Stimulated activated CD4-positive, alpha-beta T cell treated with anti-CD3 and anti-CD28 coated beads, Interleukin-12 subunit alpha, Interleukin-12 subunit beta, amount 100 ng/mL, for 48 hours (primary cell): ENCODE measurements at places on chromosomes 13 and 19.

- no peak for DNase-seq
Observed at GRCh38 chr19:4487572-4487971, 15.5 kb downstream of the HDGFL2 start.

DNA sequence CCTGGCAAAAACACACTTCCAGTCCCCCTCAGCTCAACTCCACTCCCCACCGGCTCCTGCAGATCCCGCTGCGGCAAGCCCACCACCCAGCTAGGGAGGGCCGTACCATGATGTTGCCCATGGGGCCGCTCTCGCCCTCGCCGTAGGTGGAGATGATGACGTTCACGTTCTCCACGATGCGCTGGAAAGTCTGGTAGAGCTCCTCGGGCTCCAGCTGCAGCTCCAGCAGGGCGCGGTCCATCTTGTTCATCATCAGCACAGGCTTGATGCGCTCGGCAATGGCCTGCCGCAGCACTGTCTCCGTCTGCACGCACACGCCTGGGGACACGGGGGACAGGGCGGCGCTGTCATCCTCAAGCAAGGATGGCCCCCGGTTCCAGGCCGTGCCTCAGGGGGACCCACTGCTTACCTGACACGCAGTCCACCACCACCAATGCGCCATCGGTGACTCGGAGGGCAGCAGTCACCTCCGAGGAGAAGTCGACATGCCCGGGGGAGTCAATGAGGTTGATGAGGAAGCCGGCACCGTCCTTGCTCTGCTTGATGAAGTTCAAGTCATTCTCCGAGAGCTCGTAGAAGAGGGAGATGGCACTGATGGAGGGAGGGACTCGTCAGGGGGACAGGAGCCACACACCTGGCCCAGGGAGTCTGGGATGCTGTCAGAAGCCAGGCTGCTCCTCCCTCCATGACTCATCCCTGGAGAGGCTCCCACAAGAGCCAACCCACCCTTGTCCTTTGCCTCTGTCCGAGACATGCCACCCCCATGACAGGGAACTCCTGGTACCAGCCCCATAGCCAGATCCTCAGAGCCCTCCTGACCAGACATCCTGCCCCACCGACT lies 2.3 kb downstream of the EEF2 start:
- DNase-seq = no peak

DNA sequence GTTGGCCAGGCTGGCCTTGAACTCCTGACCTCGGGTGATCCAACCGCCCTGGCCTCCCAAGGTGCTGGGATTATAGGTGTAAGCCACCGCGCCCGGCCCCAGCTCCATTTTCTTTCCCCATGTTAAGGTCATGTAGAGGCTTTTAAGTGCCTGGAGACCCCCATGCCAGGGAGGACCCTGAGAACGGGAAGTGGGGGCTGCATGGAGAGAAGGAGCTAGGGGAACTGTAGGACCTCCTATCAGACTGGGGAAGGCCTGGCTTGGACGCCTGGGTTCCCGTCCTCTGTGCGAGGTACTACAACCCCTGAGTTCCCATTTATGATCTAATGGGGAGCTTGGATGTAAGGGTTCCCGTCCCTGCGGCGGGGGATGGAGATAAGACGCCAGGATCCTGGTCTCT lies 714 bp upstream of the NPAS1 start:
- DNase-seq = no peak

DNA sequence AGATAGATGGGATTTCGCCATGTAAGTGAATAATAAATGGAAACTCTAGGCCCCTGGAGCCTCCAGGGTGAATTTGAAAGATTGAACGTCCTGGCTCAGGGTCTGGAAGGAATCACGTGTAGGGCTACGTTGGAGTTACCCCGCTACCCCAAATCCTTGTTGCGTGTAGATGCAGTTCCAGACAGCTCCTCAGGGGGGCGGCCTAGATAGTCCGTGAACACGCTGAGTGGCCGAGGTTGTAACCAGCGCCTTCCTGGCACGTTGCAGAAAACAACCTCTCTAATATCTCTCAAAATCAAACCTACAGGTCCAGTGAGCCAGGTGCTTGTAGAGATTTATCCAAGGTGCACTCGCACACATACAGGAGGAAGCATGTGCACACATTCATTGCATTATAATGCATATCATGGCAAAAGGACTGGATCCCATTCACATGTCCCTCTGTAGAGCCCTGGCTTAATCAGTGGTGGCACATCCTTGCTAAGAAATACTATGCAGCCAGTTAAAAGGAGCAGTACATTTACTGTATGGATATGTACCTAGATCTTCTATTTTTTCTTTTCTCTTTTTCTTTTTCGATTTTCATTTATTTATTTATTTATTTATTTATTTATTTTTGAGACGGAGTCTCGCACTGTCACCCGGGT lies 2.5 kb upstream of the KEAP1 start:
- DNase-seq = peak; percentile 69

DNA sequence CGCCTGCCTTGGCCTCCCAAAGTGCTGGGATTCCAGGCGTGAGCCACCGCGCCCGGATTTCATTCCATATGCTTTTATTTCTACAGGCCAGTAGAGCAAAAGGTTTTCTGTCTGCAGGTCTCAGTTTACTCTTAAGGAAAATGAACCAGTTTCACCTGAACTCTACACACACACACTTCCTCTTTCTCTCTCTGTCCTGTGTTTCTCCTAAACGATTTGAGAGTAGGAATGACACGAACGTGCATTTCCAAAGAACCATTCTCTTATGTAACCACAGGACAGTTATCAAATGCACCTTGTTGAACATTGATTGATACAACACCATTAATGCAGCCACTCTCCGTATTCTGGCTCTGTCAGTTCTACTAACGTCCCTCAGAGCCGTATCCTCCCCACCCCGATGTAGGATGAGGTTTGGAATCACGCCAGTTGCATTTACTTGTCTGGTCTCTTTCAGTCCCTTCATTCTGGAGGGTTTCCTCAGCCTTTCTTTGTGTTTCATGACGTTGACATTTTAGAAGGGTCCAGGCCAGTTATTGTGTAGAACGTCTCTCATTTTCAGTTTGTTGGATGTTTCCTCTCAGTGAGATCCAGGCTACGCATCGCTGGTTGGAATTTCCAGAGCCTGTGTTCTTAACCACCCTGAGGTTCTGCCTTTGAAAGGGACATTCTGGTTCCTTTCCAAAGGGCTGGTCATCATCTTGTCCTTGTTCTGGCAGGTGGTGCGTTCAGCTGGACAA lies 36.0 kb downstream of the BICRA start:
- no peak for DNase-seq

DNA sequence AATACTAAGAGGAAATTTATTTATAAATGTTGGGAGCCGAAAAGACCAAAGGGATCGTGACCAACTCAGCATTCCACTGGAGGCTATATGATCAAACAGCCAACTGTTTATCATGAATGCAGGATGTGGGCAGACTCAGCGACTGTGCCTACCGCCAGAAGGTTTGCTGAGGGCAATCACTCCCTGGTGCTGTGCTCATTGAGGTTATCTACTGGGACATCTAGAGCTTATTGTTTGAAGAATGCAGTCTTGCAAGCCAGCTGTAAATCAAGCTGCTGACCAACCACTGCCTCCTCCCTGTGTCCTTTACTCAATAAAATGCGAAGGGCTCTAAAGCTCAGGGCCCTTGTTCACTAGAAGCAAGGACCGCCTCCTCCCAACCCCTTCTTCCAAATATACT lies 8.5 kb upstream of the XPO4 start:
- no peak for DNase-seq

- no peak for DNase-seq
Observed at GRCh38 chr13:35886332-35887114, 244.7 kb downstream of the DCLK1 start.

DNA sequence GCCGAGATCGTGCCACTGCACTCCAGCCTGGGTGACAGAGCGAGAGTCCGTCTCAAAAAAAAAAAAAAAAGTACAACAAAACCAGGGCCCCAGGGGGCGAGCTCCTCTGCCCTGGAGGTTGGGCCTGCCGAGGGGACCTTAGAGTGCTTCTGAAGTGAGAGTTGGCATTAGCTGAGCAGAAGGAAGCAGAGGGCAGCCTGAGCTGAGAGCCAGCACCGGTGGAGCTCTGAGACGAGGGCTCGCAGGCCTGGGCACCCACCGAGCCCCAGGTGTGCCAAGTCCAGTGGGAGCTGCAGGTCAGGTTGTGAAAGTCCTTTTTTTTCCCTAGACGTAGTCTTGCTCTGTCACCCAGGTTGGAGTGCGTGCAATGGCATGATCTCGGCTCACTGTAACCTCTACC lies 46.0 kb downstream of the KDM4B start:
- no peak for DNase-seq

DNA sequence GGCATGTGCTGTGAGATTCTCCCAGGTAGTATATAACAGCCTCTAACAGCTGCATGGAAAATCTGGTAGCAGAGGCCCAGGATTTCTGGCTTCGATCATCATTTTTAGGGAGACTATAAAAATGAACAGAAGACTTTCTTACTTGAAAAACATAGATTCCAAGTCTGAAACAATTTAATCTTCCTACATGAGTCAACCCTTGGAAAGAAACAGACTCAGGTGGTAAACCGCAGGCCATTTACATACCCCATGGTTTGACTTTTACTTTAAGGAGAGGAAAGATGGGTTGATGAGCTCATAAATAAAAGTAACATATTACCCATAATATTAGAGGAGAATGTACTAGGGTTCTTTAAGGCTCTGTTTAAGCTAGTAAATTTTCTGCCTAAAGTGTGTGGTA lies 121.6 kb downstream of the CYSLTR2 start:
- no peak for DNase-seq

GRCh38 chr19:16262618-16263017 lies 62.0 kb upstream of the KLF2 start:
- no peak for DNase-seq

GRCh38 chr13:20402881-20403280 lies 122.8 kb downstream of the CRYL1 start:
- no peak for DNase-seq

DNA sequence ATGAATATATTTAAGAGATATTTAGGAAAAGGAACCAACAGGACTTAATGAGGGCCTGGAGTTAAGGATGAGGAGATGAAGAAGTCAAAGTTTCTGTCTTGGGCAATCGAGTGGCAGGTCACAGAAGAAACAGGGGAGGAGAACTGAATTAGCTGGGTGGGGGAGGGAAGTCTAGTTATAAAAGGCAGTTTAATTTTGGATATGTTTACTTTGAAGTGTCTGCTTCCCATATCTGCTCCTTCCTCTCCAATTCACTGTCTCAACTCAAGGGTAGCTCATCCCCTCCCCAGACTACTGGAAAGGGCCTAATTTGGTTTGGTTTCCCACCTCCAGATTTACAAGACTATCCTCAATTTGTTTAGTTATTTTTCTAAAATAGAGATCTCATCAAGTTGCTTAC lies 195.9 kb downstream of the VWA8 start:
- DNase-seq = no peak

DNA sequence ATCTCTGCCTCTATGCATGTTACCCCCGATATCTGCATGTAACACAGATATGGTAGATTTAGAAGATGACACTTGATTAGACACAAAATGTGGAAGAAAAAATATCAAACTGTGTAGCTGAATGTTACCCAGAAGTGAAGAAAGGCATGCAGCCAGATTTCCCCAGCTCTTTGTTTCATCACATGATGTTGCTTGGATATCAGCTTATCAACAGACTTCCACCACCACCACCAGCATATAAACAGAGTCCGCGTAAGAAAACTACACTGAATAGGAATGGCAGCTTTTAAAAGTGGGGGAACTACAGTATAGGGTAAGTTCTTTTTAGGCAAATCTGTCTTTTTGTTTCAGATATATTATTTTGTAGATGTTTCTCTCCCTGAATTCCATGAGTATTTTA lies at the start of gene FAM216B:
Gene FAM216B (plus strand): TSS at position 233 of the 400 bp plus-strand sequence. CDS start 2,484 bp downstream, outside the sequence.
- no peak for DNase-seq

DNA sequence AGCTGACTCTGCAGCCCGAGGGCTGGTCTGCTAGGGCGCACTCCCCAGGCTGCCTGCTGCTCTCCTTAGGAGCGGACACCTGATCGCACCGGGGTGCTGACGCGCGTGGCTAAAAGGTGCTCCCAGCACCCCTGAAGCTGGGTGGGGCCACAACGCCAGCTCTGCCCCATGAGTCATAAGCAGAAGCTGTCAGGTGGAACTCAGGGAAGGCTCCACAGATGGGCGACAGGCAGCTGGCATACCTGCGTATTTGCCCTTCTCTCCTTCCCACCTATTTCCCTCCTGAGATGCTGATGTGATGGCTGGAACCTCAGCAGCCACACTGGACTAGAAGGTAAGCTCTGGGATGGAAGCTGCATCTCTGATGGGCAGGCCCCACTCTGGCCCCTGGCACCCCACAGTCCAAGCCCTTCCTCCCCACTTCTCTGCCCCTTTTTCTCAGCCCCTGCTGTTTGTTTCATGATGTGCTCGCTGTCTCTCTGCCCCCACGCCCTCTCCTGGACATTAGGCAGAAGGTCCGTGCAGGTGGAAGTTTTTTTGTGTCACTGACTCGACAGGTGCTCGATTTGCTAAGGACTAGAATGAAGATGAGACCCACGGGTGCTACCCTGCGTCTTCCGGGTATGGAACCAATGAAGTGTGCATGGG lies 30.3 kb upstream of the CACTIN start:
- no peak for DNase-seq

- DNase-seq = no peak
Observed at GRCh38 chr13:37878496-37878895, 8.9 kb upstream of the TRPC4 start.

- DNase-seq = no peak
Observed at GRCh38 chr19:29667901-29668341, 2.7 kb downstream of the PLEKHF1 start.

DNA sequence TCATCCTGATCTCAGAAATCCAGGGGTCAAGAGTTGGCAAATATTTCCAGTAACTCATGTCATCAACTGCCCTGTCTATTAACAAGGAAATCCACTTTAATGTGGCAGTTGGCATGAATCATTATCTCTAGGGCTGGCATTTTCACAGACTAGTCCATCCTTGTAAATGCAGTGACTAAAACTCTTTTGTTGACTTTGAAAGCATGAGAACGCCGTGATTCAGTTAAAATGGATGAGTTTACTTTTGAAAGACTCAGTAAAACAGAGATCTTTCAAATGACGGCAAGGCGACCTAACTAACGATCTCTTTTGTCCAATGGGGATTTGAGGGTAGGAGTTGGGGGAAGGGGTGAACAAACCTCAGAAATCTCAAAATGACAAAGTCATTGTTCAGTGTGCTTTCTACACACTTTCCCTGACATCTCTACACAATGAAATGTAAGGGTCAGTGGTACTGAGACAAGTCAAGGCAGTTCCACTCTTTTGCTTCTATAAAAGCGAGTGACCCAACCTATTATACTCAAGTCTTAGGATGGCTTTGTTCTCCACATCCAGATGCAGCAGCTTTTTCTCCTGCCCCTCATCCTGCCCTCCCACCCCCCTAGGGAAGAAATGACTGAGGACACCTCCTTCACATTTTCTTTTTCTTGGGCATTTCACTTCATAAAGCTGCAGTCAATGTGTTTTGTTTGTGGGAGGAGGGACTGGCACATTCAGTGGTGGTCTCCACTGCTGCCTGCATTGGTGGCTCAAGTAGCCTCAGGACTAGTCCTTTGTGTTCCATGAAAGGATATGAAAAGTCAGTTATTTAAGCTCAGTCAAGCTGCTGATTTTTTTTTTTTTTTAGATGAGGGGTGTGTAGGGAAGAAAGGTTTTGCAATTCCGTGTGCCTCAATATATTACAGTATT lies 200.5 kb downstream of the ABCC4 start:
- DNase-seq = no peak

GRCh38 chr19:55082020-55082851 lies 6.6 kb downstream of the EPS8L1 start:
- DNase-seq = peak; percentile 32

GRCh38 chr19:11284515-11284914 lies 11.4 kb upstream of the TSPAN16 start:
- no peak for DNase-seq
